Activated CD4-positive, alpha-beta T cell treated with anti-CD3 and anti-CD28 coated beads for 36 hours (primary cell): ENCODE measurements at places on chromosomes 6 and 20. TPM values are rescaled to one million over a fixed set of nuclear protein-coding genes. Genes with fewer than 3 reads are reported as not detected.

DNA sequence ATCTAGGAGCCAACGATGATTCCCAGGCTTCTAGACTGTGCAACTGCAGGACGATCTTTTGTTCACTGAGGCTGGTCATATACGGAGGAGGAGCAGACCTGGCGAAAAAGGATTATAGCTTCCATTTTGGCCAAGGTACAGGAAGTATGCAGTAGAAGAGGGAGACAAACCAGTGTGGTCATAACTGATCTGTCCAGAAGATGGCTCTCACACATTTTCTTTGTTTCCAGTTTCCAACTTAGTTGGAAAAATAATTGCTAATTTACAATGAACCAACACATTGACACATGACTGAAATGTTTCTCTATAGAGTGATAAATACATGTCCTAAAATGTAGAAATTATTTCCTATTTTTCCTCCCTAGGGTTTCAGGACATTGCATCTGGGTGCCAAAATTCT lies 364.1 kb upstream of the BTBD3 start:
- no peak for DNase-seq

Gene CDK5RAP1
- total RNA-seq: 31.3 TPM

DNA sequence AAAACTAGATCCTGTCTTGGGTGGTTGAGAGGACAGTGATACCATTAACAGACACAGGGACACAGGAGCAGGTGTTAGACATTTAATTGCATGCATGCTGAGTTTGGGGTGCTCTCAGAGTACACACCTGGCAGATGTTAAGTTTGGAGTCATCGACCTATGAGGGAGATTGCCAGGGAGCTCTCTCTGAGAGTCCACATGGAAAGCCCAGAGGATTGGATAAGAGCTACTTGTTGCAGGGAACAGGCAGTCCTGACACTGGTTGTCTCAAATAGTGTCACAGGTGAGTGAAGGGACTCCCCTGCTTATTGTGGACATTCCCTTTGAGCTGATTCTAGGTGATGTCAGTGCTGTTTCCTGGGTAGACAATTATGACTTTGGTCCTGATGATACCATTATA lies 3.1 kb downstream of the ATRN start:
- no peak for DNase-seq

Gene DZANK1
- 1.4 TPM for total RNA-seq
